ENCODE measurements at places on chromosomes 1 and 21. TPM values are rescaled to one million over a fixed set of nuclear protein-coding genes. Genes with fewer than 3 reads are reported as not detected.

Gene TMEM201
- 3.2 TPM for polyA plus RNA-seq

Gene TMEM51
- polyA plus RNA-seq, result 11.6 TPM

Gene CFHR4
- polyA plus RNA-seq, result 0.06 TPM

Gene PAPPA2
- 0.28 TPM for polyA plus RNA-seq

Gene KCNQ4
- polyA plus RNA-seq, result 0.02 TPM

Gene TMEM82
- polyA plus RNA-seq, result not detected

Gene ATP5IF1
- 279 TPM for polyA plus RNA-seq

Gene RNF186
- not detected for polyA plus RNA-seq

Gene EPRS1
- 100.0 TPM for polyA plus RNA-seq

Gene TIE1
- 0.01 TPM for polyA plus RNA-seq

Gene SPRR2A
- not detected for polyA plus RNA-seq

Gene NID1
- 152 TPM for polyA plus RNA-seq

Gene OR2G6
- not detected for polyA plus RNA-seq

Gene SRSF11
- polyA plus RNA-seq, result 163 TPM

Gene TPTE
- not detected for polyA plus RNA-seq

Gene PGLYRP3
- polyA plus RNA-seq, result not detected

Gene CLEC20A
- not detected for polyA plus RNA-seq

Gene CCNL2
- polyA plus RNA-seq, result 116 TPM

Gene NCAM2
- 4.1 TPM for polyA plus RNA-seq

Gene CDC20
- 88.0 TPM for polyA plus RNA-seq

Data from fibroblast of lung (primary cell).